ENCODE measurements at places on chromosomes 12 and 14.

- no peak for DNase-seq
Measured at GRCh38 chr14:88017535-88017934, 12.6 kb downstream of the GPR65 start.

- no peak for DNase-seq
Measured at GRCh38 chr14:90733139-90733808, 83.0 kb downstream of the TTC7B start.

- DNase-seq = no peak
Measured at GRCh38 chr12:75390156-75390898, 562 bp upstream of the GLIPR1L2 start.

DNA sequence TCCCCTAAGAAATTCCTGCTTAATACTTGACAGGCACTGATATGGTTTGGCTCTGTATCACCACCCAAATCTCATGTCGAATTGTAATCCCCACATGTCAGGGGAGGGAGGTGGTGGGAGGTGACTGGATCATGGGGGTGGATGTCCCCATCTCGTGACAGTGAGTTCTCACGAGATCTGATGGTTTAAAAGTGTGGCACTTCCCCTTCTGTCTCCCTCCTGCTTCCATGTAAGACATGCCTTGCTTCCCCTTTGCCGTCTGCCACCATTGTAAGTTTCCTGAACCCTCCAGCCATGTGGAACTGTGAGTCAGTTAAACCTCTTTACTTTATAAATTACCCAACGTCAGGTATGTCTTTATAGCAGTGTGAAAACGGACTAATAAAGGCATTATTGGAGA lies 198.0 kb downstream of the FOXN3 start:
- no peak for DNase-seq

- DNase-seq = no peak
Measured at GRCh38 chr14:52078095-52078531, 9.3 kb upstream of the NID2 start.

- DNase-seq = no peak
Measured at GRCh38 chr12:11814374-11814773, 164.9 kb downstream of the ETV6 start.

- DNase-seq = no peak
Measured at GRCh38 chr12:728781-729180, 23.6 kb upstream of the WNK1 start.

Measured in erythroblast (primary cell).